Erythroblast (primary cell): ENCODE measurements at places on chromosomes 1 and 21.
A peak's percentile ranks its signal among the peaks of the same experiment; 100 is the strongest.

- no peak for DNase-seq
These were observed 3.4 kb upstream of the LAMC1 start for GRCh38 chr1:183019860-183020259.

- DNase-seq: no peak
These were observed 10.8 kb downstream of the FYB2 start for GRCh38 chr1:56808410-56808809.

- no peak for DNase-seq
These were observed 54.6 kb downstream of the WNT2B start for GRCh38 chr1:112563341-112563740.

GRCh38 chr1:10193288-10193687 is 17.1 kb upstream of the KIF1B start:
- no peak for DNase-seq

- DNase-seq: no peak
These were observed 8.2 kb upstream of the FNDC7 start for GRCh38 chr1:108704496-108704895.

DNA sequence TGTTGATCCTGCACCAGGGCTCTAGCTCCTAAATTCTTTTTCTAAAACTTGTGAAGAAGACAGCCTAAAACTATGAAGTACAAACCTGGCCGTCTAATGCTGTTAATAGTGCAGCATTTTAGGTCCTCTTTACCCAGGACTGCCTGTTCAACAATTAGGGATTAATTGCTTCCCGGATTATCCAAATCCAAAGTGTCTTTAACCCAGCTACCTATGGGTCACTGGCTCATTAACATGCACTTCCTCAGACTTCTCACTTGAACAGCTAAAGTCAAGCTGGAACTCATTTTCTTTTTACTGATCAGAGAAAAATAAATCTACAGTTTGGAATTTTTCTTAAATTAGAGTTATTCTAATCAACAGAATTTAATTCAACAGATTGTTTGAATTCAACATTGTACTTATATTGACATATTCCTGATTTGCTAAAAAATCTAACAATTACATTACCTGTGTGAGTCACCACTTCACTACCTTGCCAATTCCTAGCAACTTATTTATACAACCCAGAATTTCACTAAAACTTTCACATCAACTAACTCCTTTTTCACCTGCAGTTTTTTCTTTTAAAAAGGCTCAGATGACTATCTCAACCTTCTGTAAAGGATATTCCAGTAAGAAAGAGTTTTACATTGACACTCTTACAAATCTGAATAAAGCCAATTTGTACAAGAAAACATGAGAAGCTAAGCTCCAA is 3.3 kb downstream of the HNRNPU start:
- no peak for DNase-seq

DNA sequence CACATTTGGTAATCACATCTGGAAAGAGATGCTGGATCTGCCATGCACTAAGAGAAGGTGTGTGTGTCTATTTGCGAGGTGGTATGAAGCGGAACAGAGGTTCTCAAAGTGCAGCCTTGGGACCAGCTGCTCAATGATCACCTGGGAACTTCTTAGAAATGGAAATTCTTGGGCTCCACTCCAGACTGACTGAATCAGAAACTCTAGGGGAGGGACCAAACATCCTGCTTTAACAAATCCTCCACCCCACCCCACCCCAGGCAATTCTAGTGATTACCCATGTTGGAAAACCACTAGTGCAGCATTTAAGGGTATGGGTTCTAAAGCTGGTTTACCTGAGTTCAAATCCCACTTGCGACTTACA is 143.9 kb upstream of the JUN start:
- DNase-seq: no peak

DNA sequence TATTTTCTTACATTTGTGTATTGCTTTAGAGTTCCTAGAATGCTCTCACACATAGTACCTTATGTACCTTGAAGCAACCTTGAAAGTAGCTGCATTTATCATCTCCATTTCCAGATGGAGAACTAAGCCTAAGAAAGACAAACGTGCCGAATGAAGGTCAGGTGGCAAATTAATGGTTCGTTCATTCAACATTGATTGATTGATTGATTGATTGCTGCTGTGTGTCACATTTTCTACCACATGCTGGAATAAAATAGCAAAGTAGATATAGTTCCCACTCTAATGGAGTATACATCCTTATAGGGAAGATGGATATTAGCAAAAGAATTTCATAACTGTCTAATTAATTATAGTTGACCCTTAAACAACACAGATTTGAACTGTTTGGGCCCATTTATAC is 172.2 kb downstream of the SDCCAG8 start:
- DNase-seq: no peak

DNA sequence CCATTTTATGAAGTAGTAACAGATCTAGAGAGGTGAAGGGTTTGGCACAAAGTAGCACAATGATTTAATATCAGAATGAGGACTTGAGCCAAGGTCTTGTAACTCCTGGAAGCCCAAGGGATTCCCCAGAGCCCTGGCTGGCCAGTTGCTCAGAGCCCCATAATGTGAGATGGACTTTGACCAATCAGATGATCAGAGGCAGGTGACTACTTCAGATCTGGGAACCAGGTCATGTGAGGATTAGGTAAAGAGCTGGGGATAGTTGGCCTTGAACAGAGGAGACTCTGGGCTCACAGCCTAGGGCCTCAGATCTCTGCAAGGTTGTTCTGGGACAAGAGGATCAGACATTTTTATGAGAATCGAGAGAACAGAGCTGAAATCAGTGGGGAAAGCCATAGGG is 18.9 kb downstream of the SHISAL2A start:
- no peak for DNase-seq

DNA sequence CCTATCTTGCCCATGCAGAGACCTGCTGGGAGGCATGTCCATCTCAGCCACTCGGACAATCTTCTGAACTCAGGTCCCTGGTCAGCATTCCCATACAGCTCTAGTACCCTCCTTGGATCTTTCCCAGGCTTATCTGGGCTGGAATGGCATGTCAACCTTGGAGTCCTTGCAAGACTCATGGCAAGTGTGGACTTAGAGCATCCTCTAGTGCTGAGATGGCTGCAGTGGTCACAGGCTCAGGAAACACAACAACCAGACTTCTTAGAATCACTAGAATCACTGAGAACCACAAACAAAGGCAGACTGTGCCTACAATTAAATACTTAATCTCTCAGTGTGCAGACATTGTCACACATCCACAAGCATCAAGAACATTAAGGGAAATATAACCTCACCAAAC is 73.1 kb upstream of the TSHB start:
- no peak for DNase-seq

DNA sequence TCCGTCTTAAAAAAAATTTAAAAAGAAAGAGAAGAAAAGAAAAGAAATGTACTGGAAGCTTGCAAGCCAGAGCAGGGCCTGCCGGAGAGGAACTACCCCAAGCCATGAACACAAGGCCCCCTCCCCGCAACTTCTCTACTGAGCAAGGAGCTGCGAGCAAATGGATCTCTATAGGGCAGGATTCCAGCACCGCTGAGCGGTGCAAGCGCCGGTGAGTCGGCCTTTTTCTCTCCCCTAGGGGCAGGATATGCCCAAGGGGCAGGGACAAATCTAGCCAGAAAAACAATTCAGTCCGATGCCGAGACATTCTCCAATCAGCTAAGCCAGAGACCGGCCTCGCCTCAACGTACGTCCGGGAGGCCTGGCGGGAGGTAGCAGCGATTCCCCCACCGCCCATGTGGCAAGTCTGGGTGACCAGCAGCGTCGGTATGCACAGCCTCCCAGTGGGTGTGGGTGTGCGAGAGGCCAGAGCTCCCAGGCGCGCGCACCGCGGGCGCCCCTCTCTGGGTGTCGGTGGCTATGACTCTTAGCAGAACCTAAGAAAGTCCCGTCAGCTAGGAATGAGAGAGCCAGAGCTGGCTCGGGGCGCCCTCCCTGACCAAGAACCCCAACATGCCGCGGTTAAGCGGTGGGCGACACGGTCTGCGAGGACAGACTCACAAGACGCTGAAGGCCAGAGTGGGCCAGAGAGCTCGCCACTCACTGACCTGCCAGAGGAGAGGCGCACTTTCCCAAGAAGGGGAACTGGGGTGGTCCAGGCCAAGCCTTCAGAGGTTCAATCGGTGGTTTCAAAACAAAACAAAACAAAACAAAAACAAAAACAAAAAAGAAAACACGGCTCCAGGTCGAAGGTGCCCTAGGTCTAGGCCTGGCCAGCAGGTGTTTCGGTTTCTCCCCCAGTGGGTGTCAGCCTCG is 1.9 kb downstream of the CSMD2 start:
- DNase-seq: peak; percentile 32

DNA sequence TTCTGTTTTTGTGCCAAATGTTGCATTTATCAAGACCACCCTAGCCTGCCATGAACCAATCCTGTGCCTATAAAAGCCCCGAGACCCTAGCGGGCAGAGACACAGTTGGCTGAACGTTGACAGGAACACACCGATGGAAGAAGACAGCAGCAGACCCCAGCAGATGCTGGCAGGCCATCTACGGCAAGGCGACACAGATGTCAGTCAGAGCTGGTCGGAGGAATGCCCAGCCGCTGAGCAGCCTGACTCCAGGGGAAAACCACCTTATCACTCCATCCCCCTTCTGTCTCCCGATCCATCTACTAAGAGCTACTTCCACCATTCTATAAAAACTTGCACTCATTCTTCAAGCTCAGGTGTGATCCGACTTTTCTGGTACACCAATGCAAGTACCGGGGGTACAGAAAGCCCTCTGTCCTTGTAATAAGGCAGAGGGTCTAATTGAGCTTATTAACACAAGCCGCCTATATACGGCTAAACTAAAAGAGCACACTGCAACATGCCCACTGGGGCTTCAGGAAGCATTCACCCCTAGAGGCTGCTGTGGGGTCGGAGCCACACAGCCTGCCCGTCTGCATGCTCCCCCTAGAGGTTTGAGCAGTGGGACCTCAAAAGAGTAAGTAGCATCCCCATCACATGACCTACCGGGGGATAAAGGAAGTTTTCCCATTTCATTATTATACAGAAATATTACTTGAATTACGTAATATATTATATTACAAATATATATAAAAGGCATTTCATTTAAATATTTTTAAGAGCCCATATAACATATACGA is 1156.3 kb upstream of the B3GALT2 start:
- peak; percentile 1 for DNase-seq

- DNase-seq: no peak
These were observed 48.1 kb downstream of the CAMSAP2 start for GRCh38 chr1:200786788-200787187.

- no peak for DNase-seq
These were observed 10.3 kb downstream of the FBXO28 start for GRCh38 chr1:224124220-224124619.

GRCh38 chr1:162087111-162087510 is 17.6 kb downstream of the NOS1AP start:
- DNase-seq: no peak

GRCh38 chr1:27116697-27117096 is 38.2 kb downstream of the SLC9A1 start:
- DNase-seq: no peak

DNA sequence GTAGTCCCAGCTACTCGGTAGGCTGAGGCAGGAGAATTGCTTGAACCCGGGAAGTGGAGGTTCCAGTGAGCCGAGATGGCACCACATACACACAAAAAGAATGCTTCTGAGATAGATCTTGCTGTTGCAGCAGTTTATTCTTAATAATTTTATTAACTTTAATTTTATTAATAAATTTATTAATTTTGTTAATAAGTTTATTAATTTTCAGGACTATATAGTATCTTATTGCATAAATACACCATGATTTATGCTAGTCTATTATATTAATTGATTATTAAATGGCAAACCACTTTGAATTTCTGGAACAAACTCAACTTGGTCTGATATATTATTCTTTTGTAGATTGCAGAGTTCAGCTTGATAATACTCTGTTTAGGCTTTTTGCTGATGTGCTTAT is 99.5 kb downstream of the CLIC6 start:
- DNase-seq: no peak

DNA sequence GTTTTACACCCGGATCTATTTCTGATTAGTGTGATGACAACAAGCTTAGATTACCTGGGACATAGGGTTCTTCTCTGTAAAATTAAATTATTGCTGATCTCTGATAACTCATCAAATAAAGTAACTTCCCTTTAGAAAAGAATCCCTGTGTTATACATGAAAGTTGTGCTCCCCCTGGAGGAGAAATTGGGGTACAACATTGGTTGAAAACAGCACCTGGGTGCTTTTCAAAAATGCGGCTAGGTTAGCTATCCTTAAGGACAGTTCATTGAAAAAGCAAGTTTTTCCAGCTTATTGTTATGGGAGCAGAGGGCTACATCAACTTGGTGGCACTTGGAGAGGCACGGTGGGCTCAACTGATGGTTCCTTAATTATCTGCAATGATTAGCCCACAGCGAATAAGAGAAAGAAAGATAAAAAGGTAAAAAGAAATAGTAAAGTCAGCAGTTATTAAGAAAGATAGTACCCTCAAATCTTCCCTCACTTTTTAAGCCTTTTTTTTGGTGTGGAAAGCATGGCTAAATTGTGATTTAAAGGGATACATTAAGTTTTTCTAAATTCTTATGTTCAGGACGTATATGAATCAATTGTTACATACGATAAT is 97.8 kb downstream of the FMN2 start:
- DNase-seq: peak; percentile 34

DNA sequence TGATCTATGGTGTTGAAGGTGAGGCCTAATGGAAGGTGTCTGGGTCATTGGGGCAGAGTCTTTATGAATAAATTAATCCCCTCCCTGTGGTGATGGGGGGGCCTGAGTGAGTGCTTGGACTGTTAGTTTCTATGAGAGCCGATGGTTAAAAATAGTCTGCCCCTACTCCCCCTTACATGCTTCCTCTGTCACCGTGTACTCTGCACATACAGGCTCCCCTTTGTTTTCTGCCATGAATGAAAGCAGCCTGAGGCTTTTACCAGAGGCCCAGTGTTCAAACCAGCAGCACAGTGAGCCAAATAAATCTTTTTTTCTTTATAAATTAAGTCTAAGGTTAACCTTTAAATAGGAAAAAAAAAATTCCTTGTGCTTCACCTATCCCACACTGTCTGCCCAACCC is 657.0 kb downstream of the AMY1C start:
- DNase-seq: no peak

DNA sequence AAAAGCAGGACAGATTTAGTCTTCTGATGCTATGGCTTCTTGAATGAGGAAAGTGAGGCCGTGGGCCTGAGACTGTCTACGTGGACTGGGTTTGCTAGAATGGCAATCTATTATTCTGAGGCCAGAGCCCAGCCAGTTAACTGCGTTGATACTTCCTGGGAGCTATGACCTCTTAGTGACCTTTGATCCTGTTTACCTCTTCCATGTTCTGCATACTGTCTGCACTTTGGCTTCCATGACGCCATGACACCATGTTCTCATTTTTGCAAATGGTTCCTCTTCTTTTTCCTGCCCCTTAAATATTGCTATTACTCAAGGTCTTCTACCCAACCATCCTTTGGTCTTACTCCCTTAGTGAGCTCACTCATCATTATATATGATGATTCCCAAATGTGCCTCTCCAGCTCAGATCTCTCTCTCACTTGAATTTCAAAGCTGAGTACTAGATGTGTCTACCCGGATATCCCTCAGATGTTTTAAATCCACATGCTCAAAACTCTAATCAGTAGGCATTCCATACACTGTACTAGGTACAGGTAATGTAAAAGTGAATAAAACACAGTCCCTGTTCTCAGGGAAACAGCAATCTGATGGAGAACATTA is 66.1 kb upstream of the ATP1A1 start:
- no peak for DNase-seq

- DNase-seq: no peak
These were observed 41.5 kb upstream of the NEXN start for GRCh38 chr1:77846966-77847365.
